H4 (cell line): ENCODE measurements at places on chromosomes 7 and 10. TPM values are rescaled to one million over a fixed set of nuclear protein-coding genes. Genes with fewer than 3 reads are reported as not detected.
A peak's percentile ranks its signal among the peaks of the same experiment; 100 is the strongest.

HPS1 gene
- 20.4 and 22.3 TPM in 2 replicates for total RNA-seq

GRCh38 chr7:2926896-2927405, 82.8 kb upstream of the GNA12 start:
- DNase-seq, result no peak

- no peak for DNase-seq
Observed at GRCh38 chr7:144565586-144565985, 162.1 kb upstream of the NOBOX start.

GRCh38 chr10:10605551-10606081, 412.1 kb upstream of the CELF2 start:
- DNase-seq, result peak; percentile 77

CDHR3 gene
- total RNA-seq, result 0.58 and 1.7 TPM in 2 replicates

- no peak for DNase-seq
Observed at GRCh38 chr7:148697256-148698006, 1.3 kb upstream of the CUL1 start.

TAS2R4 gene
- total RNA-seq, result not detected in 2 replicates

- DNase-seq, result no peak
Observed at GRCh38 chr7:47327346-47327697, 254.6 kb downstream of the TNS3 start.

AKR1C4 gene
- not detected in 2 replicates for total RNA-seq

- peak; percentile 95 for DNase-seq
Observed at GRCh38 chr10:114623661-114624294, 34.3 kb downstream of the ABLIM1 start.

- peak; percentile 88 for DNase-seq
Observed at GRCh38 chr10:91632671-91633550, at the start of gene PPP1R3C. Gene PPP1R3C (minus strand): TSS chr10:91633071. CDS start chr10:91632969, 102 bp downstream.

GRCh38 chr10:22316286-22317075, at the start of gene COMMD3:
Gene COMMD3 (plus strand): TSS chr10:22316388. CDS start chr10:22316418, 30 bp downstream.
- peak; percentile 72 for DNase-seq

DNA sequence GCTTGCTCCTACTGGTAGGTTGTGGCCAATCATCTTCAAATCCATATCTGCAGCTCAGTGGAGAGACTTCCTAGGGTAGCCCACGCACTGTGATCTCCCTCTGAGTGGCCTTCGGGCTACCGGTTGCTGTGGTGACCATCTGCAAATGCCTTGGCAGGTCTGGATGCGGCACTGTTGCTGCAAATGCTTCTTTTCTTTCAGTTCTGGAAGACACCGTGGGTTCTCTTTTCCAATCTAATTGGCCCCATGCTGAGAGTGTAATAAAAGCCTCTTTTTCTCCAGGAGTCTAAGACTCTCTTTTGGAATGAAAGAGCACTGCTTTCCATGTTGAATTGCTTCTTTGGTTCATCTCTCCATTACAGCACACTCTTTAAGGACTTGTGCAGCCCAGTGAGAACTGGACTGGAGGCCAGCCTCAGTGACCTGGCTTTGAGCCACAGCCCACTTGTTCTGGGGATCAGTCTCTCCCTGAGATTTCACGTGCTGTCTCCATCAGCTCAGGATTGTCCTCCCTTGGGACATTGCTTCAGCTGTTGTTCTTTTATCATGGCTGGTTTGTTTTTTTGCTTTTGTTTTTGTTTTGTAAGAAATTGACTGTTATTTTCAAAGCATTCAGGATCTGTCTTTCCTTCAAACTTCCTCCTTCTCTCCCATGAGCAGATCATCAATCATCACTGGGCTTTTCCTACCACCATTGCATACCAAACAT, 286.6 kb downstream of the BMPER start:
- no peak for DNase-seq

- DNase-seq, result no peak
Observed at GRCh38 chr7:130086938-130087337, 16.6 kb downstream of the KLHDC10 start.

GRCh38 chr7:55464422-55464821, 99.3 kb downstream of the LANCL2 start:
- no peak for DNase-seq

ADAM8 gene
- 0.50 and 2.8 TPM in 2 replicates for total RNA-seq

GRCh38 chr10:116892907-116893685, 43.8 kb downstream of the ENO4 start:
- DNase-seq, result no peak

DNA sequence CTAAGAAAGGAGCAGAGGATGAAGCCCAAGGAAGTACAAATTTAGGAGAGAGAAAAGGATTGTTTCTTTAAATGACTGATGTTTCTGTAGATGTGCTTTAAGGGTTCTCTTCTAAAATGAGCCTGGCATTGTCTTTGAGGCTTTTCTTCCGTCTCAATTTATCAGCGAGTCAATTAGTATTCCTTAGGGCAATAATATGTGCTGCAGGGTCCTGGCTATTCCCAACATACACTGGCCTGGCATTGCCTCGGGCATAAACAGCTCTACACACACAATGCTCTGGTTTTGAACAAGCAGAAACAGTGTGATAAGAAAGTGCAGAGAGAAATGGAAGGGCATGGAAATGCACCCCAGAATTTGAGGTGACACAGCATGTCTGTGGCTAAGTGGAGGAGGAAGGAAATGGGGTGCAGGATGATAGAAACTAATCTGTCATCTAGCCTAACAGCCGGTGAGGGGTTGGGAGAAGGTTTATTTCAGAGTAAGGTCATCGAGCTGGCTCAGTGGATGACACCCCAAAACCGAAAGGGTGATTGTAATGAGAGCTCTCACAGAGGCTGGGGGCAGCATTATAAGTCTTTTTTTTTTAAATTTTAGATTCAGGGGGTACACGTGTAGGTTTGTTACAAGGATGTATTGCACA, 67.5 kb upstream of the ARHGAP21 start:
- no peak for DNase-seq

ZNF487 gene
- total RNA-seq, result 0.66 and 1.4 TPM in 2 replicates

- DNase-seq, result no peak
Observed at GRCh38 chr7:112202816-112203215, 3.4 kb downstream of the DOCK4 start.

FXYD4 gene
- total RNA-seq, result not detected in 2 replicates
